ENCODE measurements at places on chromosomes 1 and 21.
A peak's percentile ranks its signal among the peaks of the same experiment; 100 is the strongest.

DNA sequence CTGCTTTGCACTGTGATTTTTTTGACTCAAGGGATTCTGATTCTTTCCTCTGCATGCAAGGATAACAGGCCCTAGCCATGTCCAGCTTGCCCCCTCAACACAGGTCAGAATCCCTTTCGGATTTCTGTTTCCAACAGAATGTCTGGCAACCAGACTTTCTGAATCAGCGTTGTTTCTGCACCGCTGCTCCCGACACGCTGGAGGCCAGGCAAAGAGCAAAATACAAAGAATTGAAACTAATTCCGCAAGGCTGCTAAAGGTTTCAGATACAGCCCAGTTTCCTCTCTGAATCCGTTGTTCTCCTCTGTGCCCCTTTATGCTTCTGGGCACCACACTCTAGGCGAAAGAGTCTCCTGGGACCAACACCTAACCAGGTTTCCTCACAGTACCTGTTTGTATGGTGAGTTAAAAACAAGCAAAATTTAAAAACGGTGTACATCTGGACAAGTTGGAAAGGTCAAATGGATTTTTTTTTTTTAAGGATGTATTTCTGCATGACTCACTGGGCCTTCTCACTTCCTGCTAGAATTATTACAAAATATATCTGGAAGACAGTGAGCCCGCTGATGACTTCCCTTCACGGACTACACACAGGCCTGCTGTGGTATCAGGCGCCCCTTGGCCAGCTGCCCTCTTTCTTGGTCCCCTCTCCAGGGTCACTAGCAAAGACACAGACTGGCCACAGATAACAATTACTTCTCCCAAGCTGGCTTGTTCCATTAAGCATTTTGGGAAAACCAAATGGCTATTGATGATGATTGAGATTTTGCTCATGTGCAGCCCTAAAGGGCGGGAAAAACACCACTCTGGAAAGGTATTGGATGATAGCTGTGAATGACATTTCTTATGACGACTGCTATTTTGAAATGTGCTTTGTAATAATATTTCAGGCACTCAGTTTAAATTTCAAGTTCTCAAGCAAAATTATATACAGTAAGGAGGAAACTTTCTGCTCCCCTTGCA lies 118.3 kb downstream of the TGFB2 start:
- peak; percentile 68 for DNase-seq

DNA sequence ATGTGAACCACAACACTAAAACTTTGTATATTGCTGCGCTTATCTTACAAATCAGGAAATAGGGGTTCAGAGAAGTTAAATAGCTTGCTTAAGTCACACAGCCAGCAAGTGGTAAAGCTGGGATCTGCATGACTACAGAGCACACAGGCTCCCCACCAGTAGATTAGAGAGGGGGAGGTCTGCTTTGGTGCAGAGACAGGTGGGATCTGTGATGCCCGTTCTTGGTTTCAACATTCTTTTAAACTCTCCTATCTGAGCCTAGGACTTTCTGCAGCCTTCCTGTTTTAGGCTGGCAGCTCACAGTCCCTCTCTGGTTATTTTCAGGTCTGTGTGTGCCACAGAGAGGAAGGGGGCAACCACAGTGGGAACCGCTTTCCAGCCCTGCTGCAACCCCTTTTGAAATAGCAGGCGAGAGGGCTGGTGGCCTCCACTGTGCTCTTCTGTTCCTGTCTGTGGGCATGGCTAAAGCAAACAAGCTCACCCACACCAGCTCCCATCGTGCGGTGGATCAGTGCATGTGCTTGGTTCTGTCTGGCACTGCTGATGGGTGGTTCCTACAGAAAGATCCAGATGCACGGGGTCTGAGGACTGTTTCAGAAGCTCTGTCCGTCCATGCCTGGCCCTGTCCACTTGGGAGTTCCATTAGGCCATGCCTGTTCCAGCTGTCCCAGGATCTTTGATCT lies 1.7 kb upstream of the IL6R start:
- DNase-seq = no peak

- DNase-seq = no peak
Measured at GRCh38 chr1:59096501-59096900, 200.4 kb upstream of the FGGY start.

DNA sequence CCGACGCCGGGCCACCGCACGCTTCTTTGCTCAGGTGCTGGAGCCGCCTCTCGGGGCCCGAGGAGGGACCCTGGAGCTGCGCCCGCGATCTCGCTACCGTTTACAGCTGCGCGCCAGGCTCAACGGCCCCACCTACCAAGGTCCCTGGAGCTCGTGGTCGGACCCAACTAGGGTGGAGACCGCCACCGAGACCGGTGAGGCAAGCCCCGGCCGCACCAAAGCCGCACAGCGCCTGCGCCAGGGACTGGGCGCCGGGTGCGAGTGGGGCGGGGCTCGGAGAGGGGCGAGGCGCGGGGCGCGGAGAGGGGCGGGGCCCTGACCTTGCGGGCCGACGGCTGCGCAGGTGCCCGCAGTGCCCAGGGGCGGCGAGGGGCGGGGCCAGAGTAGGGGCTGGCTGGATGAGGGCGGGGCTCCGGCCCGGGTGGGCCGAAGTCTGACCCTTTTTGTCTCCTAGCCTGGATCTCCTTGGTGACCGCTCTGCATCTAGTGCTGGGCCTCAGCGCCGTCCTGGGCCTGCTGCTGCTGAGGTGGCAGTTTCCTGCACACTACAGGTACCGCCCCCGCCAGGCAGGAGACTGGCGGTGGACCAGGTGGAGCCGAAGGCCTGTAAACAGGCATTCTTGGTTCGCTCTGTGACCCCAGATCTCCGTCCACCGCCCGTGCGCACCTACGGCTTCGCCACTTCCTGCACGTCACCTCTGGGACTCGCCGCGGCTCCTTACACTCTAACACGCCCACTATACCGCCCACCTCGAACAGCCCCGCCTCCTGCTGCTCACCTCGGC lies 9.8 kb upstream of the CDC20 start:
- peak; percentile 93 for DNase-seq

DNA sequence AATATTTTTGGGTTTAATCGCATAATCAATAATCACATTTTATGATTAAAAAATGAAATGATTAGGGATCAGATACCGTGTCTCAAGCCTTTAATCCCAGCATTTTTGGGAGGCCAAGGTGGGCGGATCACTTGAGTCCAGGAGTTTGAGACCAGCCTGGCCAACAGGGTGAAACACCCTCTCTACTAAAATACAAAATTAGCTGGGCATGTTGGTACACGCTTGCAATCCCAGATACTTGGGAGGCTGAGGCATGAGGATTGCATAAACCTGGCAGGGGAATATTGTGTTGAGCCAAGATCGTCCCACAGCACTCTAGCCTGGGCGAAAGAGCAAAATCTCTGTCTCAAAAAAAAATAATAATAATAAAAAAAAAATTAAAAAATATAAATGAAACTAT lies 1581.4 kb downstream of the KCNT2 start:
- DNase-seq = no peak

DNA sequence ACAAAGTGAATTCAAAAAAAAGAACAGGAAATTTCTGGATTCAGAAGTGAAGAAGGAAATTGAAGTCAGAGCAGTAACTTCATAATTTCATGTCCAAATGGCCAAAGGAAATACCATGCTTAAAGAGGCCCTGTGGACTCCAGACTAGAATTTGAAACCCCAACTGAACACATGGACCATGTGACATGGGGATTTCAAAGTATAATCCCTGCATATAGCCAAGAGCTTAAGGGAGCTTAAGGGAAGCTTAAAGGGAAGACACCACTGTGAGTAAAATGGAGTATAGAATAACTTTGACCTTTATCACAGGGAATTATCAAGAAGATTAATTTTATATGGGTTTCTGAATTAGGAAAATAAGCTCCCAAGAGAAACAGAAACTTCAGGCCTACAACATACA lies 241.8 kb upstream of the POGK start:
- no peak for DNase-seq

DNA sequence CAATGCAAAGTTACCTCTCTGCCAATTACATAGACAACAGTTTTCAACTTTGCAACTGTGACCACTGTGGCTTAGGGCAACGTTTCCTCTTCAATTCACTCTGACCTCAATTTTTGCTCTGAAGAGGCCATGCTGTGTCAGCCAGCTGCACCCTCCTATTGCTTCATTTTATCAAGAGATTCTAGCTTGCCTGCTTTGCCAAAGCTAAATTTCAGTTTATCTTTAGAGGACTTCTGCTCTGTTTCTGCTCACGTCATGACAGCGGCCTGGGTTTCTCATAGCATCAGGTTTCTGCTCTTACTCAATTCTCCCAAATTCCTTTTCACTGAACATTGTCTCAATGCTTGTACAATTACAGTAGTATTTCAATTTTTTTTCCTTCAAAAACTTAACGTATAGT lies 154.6 kb downstream of the PLA2G4A start:
- no peak for DNase-seq

- DNase-seq = peak; percentile 13
Measured at GRCh38 chr1:208928349-208929010, 655.0 kb upstream of the CAMK1G start.

- DNase-seq = peak; percentile 31
Measured at GRCh38 chr21:42618707-42619102, 34.7 kb upstream of the PDE9A start.

GRCh38 chr1:201707656-201708055 lies 121.3 kb upstream of the IPO9 start:
- no peak for DNase-seq

- no peak for DNase-seq
Measured at GRCh38 chr1:55197099-55197498, 18.1 kb downstream of the USP24 start.

DNA sequence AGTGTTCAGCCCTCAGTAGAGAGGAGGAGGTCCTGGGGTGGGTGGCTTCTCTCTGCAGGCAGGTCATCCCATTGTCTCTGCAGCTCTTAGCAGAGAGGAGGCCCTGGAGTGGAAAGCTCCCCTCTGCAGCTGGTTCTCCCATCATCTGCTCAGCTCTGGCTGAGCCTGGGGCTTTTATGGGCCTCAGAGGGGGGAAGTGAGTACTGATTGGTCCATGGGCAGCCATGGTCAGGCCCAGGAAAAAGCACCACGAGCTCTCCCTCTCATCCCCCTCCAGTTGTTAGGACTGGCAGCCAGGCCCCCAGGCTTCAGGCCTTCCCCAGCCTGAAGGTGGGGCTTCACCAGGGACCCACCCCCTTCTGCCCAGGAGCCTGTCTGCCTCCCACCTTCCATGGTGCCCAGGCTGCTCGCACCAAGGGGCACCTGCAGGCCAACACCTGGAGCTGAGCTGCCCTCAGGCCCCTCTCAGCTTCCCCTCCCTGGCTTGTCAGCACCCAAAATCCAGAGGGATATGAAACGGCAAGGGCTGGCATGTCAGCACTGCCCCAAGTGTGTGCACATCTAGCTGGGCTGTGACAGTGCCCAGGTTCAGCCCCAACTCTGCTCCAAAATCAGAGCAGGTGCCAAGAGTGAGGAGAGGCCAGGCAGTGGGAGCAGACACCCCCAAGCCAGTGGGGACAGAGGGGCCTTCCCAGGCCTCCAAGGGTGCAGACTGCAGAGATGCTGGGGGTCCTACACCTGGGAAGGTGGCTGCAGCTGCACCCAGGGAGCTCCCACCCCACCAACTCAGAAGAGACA lies 449.0 kb downstream of the MATN1 start:
- DNase-seq = no peak

DNA sequence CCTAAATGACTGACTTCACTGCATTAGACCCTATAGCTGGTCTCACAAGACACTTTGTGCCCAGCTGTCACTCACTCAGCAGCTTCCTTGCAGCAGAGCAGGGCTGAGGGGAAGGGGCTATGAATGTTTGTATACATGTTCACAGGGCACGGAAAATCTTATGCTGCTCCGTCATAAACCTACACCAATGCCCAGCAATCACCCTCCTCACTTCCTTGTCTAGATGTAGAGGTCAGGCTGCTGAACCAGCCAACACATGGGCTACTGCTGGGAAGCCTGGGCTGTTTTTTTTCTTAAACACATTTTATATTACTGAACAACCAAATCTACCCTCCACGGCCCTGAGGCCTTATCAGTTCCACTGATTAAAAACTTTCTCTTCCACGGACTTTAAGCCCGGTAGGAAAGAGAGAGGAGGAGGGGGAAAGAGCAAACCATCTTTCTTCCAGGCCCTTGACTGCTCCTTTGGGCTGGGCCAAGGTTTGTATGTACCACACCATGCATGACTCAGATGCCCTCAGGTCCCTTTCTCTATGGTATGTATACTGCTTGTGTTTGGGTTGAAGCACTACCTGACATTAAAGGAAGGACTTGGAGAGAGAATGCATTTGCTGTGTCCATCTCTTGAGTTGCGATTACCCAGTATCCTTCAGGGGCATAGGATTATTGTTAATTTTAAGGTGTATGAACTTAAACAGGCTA lies 12.7 kb downstream of the MTFR1L start:
- DNase-seq = no peak

GRCh38 chr1:219676012-219676765 lies 63.3 kb upstream of the ZC3H11B start:
- DNase-seq = no peak

DNA sequence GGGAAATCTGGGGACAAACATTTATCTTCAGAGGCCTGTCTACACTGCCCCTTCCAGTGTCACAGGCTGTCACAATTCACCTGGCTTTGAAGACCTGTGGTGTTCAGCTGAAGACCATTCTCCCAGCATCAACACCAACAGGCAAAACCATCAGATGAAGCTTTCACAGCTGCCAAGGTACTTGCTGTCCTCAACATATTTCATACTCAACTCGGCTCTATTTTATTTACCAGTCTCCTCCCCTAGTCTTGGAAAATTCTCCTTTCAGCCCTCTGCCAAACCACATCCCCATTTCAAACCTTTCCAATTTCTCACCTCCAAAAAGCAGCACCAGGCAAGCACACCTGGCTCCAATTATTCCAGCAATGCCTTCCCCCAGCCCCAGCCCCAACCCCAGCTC lies 108.8 kb downstream of the TGFBR3 start:
- no peak for DNase-seq

DNA sequence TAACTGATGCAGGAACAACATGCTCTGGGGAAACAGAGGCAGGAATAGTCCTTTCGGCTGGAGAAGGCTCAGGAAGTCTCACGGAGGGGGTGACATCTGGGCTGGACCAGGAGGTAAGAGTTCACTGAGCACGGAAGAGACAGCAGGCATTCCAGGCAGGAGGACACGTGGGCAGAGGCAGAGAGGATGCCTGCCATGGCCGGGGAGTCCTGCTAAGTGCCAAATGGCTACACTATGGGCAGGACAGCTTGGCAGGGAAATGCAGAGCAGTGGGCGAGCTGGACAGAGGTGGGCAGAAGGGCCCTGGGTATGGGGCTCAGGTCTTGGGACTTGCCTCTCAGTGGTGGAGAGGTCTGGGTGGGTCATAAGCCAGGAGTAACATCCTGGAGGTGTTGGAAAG lies 17.6 kb downstream of the ALDH4A1 start:
- DNase-seq = no peak

DNA sequence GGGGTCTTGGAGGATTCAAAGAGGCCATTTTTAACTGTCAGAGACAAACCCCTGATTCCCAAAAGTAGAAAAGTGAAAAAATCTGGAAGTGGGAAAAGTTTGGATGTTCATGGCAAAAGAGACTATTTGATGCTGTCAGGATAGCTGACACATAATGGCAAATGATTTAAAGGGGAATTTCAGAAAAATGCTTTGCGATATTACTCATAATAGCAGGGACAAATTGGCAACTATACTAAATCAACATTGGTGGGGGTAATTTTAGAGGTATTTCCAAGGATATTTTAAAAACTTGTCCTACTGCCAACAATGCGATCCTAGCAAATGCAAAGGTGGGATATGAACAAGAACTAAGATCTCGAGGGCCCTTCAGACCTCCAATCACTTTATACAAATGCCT lies 5.3 kb upstream of the GSTM4 start:
- DNase-seq = no peak
